NCI-H1092 (cell line): ENCODE measurements at places on chromosomes 4 and X.

GRCh38 chr4:54971474-54971950, 153.9 kb downstream of the KDR start:
- DNase-seq = peak; percentile 39

GRCh38 chr4:104015680-104016079, 295.9 kb upstream of the TACR3 start:
- DNase-seq = peak; percentile 11

DNA sequence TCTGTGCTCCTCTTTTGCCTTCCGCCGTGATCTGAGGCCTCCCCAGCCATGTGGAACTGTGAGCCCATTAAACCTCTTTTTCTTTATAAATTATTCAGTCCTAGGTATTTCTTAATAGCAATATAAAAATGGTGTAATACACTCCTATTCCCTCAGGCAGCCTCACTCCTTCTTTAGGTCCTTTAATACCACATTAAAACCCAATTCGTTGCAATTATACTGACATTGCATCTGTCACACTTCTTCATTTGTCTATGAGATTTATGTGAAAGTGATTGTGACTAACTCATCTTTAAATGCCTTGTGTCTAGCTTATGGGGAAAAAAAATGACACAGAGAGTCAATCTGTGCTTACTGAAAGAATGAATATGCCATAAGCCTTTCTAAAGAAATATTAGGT, 1035.2 kb upstream of the SLIT2 start:
- no peak for DNase-seq

DNA sequence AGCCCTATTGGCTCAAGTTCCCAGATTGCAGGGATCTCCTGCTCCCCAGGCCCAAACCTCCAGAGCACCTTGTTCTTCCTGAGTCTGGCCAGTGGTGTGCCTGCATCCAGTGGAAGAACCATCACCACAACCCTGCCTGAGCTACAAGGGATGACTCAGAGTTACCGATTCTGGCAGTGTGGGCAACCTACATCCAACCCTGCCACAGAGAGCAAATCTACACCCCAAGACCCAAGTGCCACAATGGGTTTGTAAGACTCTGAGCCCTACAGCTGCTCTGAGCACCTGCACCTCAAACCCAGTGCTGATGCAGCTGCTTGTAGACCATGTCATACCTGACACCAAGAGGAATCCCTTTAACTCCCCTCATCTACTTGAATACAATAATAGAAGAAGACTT, 110.0 kb downstream of the SOWAHB start:
- DNase-seq = no peak

DNA sequence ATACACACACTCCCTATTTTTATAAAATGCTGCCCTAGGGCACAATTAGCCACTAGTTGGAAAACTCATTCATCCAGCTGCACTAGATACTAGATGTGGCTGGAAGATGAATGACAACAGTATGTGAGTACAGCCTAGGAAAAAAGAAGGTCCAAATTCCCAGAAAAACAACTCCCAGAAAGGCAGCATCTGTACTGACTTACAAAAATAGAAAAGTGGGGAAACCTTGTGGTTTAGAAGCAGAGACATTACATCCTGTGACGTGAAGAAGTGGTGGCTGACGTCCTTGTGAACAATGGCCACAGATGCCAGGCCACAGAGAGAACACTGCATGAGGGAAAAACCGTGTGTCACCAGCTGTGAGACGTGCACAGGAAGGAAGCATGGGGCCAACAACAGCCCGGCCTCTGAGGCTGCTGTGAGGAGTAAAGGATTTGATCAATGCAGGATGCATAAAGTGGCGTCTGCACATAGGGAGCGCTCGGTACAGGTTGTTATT, 81.2 kb downstream of the SPRY1 start:
- no peak for DNase-seq

GRCh38 chrX:135951291-135951690, 22.5 kb downstream of the MMGT1 start:
- DNase-seq = no peak

DNA sequence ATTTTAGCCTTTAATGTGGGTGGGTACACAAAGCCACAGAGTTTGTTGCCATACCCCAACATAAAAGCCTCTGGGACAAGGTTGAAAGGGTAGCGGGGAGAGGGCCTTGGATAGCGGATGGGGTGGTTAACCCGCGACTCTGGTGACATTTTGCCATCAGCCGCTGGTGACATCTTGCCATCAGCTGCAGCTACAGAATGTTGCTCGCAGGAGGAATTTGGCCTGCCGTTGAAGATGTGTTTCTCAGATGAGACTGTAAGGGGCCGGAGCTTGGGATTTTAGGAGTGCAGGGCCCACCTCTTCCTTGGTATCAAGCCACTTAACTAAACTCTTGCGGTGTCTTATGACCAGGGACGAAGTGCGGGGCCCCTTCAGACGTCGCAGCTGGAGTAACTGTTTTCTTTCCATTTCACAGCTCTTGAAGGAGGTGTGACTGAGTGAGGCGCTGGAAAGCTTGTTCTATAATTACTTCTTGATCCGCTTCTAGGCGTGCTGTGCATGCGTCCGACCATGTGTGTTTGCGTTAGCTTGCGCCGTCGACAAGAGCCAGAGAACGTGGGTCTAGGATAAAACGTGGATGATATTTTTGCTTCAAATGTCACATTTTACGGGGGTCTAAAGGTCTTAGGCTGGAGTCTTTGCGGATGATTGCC, 820 bp upstream of the RASL11B start:
- no peak for DNase-seq

DNA sequence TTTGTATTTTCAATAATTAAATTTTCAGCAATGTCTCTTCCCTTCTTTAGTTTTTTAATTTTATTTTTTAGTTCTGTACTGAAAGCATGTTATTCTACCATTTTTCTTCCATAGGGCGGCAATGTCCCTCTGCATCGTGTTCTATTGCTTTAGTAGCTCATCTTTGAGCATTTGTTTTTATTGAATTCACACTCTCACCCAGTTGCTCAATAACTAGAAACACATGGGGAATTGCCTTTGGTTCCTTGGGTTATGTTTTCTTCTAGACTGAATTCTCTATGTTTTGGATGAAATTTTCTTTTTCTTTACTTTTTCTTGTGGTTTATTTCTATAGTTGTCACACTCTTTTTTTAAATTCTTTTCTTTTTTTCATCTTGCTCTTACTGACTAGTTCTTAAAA, 233.8 kb upstream of the LDB2 start:
- DNase-seq = no peak

DNA sequence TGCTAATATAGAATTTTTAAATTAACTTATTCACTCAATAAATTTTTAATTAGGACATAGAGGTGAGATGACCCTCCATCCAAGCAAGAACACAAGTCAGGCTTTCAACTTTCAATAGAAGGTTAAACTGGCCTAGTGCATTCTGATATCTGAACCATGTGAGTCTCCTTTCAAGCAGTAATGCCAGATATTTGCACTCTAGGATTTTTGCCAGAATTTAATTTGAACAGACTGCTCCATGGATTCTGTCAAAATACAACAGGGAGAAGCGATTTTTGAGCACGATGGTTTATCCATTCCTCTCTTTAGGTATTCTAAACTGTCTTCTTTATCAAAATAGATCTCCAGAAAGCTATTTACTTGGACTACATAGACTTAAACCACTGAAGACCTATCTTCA, 72.0 kb upstream of the DCLK2 start:
- peak; percentile 70 for DNase-seq

- DNase-seq = peak; percentile 44
These were observed 64.8 kb downstream of the GLRA3 start for GRCh38 chr4:174764105-174764729.

- no peak for DNase-seq
These were observed 10.6 kb upstream of the GPM6B start for GRCh38 chrX:13827298-13828090.

- DNase-seq = no peak
These were observed 275.9 kb downstream of the ARHGAP10 start for GRCh38 chr4:148007792-148008191.

GRCh38 chr4:53477038-53477565, 99.7 kb downstream of the FIP1L1 start:
- DNase-seq = no peak

- DNase-seq = no peak
These were observed 1158.1 kb downstream of the FSTL5 start for GRCh38 chr4:161005746-161006145.

GRCh38 chr4:154119317-154119716, 330.4 kb upstream of the SFRP2 start:
- DNase-seq = no peak

GRCh38 chrX:135893294-135893817, at the start of the genes CT45A10 and SAGE1:
Gene CT45A10, minus strand, starts transcription at chrX:135893444. Its CDS starts 8,100 bp downstream, at chrX:135885344.
Gene SAGE1, plus strand, starts transcription at chrX:135893716. Its CDS starts 2,527 bp downstream, at chrX:135896243.
- no peak for DNase-seq

DNA sequence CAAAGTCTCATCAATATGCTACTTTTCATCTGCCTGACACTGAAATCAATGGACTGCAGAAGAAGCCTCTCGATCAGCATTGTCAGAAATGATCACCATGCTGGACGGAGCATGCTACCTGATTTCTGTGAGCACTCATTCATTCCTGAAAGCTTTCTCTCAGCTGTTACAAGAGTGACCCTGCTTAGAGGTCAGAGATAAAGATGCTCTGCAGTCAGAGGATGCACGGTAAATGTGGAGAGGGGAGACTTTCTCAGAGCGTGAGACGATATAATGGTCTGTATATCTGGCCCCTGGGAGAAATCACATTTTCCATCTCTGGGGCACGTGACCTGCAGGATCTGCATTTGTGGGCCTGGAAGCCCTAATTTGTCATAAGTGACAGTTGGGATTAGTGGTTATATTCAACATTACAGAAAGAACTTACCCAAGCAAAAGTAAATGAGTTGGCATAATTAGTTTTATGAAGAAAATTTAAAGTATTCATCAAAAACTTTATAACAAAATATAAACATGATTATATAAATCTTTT, 125.6 kb upstream of the TTC29 start:
- DNase-seq = no peak

- DNase-seq = no peak
These were observed 16.1 kb upstream of the EXOSC9 start for GRCh38 chr4:121784975-121785374.

DNA sequence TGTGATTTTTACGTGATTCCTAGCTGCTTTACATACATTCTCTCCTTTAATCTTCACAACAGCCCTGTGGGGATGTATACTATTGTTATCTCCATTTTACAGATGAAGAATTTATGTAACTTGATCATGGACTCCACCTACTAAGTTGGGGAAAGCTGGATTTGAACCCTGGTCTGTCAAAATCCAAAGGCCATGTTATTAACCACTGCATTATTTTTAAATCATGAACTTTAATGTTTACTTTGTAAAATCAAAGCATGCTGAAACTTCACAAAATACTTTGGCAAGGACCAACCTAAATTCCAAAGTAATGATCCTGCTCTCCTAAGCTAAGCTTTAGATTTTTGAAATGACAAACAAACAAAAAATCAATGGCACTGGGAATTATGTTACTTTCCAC, 26.1 kb downstream of the FAM47E start:
- no peak for DNase-seq

- DNase-seq = no peak
These were observed 119.4 kb downstream of the FAT4 start for GRCh38 chr4:125434136-125434535.

DNA sequence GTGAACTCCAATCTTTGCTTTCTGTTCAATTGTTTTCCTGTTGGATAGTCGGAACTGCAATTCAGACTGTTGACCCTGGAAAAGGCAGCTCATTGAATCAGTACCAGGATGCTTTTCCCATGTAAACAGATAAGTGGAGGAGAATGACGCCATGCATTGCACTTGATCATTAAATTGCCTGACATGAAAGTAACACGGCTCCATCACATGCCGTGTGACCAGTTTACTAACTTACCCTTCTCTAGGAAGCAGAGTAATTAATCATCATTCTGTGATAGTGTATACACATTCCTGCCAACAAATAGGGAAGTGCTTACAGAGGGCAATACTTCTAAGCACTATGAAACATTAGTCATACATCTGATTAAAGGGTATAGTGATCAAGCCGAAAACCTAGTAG, 101.4 kb downstream of the PPARGC1A start:
- no peak for DNase-seq
